ENCODE measurements at places on chromosomes 12 and 14.

GRCh38 chr12:79920421-79921238 lies 14.3 kb downstream of the PPP1R12A start:
- DNase-seq, result no peak

DNA sequence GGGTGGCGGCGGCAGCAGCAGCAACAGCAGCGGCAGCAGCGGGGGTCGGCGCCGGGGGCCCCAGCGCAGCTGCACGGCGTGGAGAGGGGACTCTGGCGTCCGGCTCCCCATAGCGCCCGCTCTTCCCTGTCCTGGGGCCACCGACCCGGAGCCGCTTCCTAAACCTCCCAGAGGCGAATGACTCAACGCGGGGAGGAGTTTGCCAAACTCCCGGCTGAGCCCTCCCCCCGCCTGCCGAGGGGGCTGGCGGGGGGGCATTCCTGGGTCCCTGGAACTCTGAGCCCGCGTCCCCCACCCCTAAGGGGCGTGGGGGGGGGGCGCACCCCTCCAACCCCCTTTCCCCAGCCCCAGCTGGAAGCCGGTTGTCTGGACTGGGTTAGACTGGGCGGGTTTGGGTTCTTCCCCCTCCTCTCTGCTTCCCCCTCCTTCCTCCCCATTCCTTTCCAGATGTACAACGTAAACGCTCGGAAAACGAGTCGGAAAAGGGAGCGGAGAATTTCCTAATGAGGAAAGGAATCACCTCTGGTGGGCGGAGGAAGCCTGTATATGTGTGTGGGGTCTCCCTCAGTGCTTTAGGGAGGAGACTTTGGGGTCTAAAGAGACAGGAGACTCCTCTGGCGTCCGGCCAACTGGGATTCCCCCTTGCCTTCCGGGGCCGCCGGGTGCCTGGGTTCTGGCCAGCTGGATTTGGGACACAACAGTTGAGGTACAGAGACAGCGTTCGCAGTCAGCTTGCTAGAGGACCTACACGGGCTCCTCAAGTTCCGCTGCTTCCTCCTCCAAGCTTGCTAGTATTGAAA lies at the start of gene ITGA5:
Gene ITGA5 (minus strand): TSS at position 179 of the 800 bp plus-strand sequence. CDS start 68 bp downstream, at position 111.
- no peak for DNase-seq

DNA sequence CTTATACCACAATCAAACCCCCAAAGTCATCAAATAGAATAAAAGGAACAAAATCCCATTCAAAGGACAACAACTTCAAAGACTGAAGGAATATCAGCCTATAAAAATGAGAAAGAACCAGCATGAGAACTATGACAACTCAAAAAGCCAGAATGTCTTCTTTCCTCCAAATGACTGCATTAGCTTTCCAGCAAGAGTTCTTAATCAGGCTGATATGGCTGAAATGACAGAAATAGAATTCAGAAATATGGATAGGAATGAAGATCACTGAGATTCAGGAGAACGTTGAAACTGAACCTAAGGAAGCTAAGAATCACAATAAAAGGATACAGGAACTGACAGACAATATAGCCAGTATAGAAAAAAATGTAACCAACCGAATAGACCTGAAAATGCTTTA lies 109.5 kb downstream of the SINHCAF start:
- no peak for DNase-seq

- peak; percentile 34 for DNase-seq
Measured at GRCh38 chr12:114662512-114663177, 21.3 kb downstream of the TBX3 start.

DNA sequence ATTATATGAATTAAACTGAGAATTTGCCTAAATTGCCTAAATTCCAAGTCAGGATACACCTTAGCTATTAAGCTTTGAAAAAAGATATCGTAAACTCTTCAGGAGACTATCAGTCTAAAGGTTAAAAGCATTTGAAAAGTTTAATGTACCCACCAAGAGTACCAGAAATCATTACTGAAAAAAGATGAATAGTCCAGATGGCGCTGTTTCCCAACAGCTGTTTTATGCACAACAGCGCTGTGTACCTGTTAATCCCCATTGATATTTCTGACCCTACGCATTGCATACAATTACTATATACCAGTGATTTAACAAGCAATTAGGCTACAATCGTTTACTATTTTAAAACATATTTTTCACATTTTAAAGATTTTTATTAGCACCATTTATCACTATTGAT lies 185.0 kb downstream of the PLCZ1 start:
- DNase-seq, result no peak

DNA sequence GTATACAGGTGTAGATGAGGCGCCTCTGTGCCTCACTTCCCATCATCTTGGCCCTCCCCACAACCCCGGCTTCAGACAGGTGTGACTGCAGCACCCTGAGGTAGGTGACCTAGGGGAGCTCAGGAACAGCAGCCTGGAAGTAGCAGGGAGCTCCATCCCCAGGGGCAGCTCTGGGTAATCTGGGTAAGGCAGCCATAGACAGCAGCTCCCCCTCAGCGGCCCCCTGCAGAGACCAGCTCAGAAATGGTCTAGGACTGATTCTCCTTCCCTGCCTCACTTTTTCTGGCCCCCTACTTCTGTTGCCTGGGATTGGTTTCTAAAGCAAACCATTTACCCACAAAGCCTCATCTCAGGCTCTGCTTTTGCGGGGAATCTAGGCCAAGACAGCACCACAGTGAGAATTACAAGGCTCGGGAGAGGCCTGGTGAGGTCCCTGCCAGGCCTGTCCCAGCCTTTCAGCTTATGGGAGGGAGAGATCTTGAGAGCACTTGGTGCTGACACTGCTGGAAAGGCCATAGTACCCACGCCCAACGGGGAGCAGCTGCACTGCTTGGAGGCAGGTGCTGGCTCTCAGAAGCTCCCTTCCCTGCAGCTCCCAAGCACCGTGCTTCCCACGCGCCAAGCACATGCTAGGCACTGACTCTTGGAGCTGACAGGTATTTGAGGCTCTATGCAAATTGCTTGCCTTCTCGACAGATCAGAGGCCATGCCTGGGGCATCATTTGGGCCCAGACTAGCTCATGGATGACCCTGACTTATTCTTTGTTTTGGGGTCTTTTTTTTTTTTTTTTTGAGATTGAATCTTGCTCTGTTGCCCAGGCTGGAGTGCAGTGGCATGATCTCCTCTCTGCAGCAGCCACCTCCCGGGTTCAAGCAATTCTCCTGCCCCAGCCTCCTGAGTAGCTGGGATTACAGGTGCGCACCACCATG lies 45.1 kb upstream of the TRAF3 start:
- DNase-seq, result no peak

DNA sequence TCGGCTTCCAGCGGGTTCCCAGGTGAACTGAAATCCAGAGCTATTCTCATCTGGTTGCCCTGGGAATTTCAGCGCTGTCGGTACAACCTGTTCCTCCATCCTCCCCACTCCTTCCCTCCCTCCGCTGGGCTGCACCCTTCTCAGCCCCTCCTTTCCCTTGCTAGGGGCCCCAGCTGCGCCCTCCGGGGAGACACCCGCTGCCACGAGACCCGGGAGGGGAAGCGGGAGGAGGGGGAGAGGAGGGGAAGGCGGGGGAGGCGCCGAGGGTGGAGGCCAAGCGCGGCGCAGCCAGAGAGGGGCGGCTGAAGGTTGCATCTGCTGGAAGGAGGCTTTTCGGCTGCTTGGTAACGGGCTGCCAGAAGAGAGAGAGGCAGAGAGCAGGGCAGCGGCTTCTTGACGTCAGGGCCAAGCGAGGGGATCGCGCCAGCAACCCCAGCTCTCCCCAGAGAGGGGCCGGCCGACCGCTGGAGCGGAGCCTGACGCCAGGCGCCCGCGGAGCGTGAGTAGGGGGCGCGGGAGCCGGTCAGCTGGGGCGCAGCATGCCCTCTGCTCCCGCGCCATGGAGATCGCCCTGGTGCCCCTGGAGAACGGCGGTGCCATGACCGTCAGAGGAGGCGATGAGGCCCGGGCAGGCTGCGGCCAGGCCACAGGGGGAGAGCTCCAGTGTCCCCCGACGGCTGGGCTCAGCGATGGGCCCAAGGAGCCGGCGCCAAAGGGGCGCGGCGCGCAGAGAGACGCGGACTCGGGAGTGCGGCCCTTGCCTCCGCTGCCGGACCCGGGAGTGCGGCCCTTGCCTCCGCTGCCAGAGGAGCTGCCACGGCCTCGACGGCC lies at the start of gene KCNA5:
Gene KCNA5 (plus strand): TSS at position 291 of the 831 bp plus-strand sequence. CDS start 269 bp downstream, at position 560.
- no peak for DNase-seq

- DNase-seq, result no peak
Measured at GRCh38 chr12:16282978-16283377, 5.5 kb upstream of the SLC15A5 start.
